ENCODE measurements at places on chromosomes 7 and 10.

DNA sequence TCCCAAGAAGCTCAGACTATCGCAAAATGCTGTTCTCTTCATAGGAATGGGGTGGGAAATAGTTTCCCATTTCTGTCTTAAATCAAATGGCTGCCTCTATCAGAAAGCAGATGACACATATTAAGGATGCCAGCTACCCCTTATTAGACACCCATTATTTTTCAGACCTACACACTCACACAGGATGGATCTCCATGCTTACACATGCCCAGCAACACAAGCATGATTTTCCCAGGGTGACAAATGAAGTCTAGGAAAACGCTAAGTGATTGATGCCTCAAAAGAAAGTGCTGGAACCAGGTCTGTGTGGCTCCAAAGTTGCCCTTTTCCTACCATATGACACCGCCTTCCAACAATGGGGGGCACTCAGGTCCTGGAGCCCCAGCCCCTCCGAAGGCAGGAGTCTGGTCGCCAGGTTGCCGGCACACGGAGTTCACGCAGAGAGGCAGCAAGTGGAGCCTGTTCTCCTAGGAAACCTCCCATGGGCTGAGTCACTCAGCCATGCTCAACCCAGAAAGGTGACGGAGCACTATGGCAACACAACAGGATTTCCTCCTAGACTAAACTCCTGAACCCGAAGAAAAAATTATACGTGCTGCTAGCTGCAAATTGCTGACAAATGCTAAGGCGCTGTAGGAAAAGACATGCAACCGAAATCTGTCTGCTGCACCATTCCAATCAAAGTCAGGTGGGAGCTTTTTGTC, 19.8 kb downstream of the VOPP1 start:
- DNase-seq, result peak; percentile 56

DNA sequence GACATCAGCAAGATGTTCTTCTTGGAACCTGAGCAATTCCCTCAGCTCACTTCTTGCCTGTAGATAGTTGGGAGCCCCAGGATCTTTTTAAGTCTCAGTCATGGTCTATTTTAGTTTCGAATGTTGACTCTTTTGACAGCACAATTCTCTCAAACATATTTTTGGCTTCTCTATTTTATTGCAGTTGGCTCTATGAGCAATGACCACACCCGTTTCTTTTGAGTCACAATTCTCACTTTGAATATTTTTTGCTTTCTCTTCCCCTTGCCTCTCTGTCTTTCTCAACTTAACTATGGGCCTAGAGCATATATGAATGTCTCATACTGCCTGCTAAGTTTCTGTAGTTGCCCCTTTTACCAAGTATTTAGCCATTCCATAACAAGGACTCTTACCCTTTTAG, 222.8 kb downstream of the PTN start:
- DNase-seq, result no peak

DNA sequence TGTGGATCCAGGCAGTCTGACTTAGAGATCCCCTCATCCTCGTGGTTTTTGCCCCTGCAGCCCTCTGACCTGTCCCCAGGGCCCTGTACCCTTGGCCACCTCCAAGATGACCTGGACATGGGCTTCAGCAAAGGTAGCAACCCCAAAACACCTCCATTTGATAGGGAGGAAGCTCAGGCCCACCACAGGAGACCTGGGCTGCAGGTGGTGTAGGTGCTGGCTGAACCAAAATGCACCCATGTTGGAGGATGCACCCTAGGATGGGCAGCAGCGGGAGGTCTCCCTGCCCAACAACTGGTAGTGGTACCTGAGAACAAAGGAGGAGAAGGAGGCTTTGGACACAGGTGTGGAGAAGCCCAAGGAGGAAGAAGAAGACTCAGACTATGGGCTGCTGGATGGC, 188.7 kb downstream of the ZNF716 start:
- DNase-seq, result no peak

DNA sequence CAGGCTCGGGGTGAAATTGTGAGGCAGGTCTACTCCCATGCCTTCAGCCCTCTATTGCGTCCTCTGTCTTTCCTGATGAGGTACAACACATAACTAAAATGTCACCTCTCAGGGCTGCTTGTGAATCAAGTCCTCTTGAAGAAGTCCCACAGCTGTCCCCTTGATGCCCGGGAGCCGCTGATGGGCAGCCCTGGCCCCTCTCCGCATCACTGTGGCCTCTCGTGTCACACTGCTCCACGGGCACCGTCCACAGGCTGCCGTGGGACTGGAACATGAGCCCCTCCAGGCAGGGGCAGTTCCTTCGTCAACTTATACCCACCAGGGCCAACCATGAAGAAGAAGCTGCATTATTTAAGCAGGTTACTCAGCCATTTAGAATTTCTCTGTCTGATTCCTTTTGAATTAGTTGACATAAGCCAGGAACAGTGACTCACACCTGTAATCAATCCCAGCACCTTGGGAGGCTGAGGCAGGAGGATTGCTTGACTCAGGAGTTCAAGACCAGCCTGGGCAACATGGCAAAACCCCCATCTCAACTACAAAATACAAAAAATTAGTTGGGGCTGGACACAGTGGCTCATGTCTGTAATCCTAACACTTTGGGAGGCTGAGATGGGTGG, 58.5 kb upstream of the UBE3C start:
- peak; percentile 2 for DNase-seq

DNA sequence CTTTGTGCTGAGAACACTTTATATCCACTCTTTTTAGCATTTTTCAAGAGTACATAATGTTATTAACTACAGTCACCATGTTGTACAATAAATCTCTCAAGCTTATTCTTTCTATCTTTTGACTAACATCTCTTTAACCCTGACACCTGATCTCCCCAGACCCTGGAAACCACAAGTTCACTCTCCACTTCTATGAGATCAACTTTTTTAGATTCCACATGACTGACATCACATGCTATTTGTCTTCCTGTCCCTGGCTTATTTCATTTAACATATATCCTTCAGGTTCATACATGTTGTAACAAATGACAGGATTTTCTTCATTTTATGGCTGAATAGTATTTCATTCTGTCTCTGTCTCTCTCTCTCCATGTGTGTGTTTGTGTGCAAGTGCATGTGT, 15.5 kb downstream of the SLC13A1 start:
- no peak for DNase-seq

DNA sequence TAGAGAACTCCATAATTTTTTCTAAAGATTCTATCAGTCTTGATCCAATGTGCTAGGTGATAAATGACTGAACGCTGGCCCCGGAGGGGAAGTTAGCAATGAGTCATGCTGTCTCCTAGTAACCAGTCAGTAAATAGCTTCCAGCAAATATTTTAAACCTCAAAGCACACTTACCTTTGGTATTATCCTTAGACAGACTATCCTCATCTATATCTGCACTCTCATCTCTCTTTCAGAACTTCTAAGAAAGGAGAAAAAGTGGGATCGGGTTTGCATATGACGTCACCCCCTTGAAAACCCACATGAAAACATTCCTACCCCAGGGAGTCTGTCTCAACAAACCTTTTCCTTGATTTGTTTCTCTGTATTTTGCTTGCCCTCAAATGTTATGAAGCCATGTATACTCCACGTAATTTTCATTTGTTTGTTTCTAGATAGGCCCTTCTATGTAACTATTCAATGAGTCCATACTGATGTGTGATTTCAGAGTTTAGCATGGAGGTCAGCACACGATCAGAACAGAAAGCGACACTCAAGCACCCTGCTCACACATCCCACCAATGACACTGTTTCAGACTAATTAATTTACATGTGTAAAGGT, 174.9 kb upstream of the NRP1 start:
- no peak for DNase-seq

GRCh38 chr7:7766671-7767070, 48.3 kb upstream of the RPA3 start:
- no peak for DNase-seq

DNA sequence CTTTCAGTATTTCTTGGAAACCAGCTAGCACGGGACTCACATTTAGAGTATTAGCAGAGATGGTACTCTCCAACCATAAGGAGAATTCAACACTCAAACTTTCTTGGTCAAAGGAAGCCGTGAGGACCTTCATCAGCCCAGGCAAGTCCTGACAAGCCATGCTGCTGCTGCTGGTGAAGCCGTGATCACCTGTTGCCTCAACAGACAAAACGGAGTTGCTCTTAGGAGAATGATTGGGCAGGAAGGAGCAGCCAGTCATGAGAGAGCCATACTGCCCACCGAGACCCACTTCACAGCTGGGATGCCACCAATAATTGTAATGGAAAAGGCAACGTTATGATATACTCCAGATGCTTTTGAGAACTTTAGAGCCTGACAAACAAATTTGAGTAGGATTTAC, 60.8 kb upstream of the PLPP4 start:
- no peak for DNase-seq

- DNase-seq, result no peak
Measured at GRCh38 chr7:127699853-127700252, 47.9 kb downstream of the SND1 start.

GRCh38 chr10:77707570-77707969, 70.0 kb upstream of the KCNMA1 start:
- no peak for DNase-seq

- DNase-seq, result no peak
Measured at GRCh38 chr10:79003183-79004100, 65.3 kb upstream of the ZMIZ1 start.

DNA sequence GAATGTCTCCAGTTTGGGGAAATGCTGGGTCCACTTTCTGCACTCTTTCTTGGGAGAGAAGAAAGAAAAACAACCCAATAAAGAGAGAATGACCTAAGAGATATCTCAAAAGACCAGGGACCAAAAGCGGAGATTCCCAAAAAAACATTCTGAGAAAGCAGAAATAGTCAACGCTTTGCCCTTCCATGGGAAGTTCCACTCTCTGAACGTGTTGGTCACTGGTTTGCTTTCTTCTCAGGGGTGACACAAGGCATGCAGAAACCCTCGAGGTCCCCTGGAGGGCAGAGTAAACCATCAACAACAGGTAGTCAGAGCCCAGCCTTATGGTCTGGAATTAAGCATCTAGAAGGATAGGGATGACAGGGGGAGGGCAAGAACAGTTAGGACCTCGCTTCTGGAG, 26.2 kb upstream of the AOAH start:
- no peak for DNase-seq

DNA sequence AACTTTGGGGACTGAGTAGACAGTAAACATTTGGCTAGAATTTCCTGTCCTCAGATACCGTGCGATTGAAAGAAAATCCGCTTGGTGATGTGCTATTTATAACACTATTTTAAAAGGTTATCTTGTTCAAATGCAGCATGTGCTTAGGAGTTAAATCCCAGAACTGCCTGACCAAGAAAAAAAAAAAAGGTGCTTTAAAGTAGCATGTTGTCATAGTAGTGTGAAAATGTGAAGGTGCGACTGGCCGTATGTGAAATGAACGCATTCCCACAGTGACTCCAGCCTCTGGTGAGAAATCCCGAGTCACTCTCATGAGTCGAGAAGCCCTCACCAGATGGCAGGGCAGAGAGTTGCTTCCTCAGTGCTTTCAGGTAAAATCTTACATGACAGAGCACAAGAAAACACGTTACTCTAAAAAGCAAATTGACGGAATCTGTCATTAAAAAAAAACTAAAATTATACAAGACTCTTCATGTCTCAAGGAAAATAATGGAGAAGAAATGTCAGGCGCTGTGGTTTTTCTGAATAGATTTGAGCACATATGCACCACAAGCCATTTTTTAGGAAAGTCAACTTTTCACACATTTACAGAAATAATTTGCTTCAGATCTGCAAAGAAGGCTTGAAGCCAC, 18.4 kb upstream of the KLF6 start:
- no peak for DNase-seq

DNA sequence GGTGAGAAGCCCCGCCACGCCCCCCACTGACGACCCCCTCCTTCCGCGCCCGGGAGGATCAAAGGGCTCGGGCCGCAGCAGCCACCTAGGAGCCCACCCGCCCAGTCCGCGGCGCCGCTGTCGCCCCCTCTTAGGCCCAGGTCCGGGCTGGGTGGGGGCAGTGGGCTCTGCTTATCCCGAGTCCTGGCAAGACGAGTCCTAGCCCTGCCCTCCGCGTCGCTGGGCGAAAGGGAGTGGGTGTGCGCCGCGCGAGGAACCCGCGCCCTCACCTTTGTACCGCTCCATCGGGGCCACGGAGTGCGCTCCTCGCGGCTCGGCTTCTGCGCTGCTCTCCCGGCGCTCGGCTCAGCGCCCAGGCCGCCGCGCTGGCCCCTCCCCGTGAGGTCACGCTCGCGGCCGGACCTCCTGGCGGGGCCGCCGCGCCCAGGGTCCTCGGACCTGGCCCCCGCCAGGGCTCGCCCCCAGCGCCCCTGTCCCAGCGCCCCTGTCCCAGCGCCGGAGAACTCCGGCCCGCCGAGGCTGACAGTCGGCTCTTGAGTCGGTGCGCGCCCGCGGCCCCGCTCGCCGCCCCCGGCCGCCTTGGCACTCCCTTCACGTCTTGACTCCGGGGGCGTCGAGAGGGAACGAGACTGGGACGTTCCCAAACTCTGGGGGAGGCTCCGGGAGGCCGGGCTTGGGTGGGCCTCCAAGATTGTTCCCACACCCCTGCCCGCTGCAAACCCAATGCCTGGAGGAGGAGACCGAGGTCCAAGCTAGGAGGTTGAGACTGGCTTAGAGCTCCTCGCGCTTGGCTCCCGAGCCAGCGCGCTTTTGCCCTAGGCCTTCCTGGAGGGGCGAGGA, at the start of gene AFAP1L2:
Gene AFAP1L2, minus strand, starts transcription at position 332 of the 840 bp plus-strand sequence. Its CDS starts 47 bp downstream, at position 285.
- DNase-seq, result peak; percentile 70

- DNase-seq, result peak; percentile 93
Measured at GRCh38 chr10:12264204-12264940, 68.4 kb downstream of the CDC123 start.

GRCh38 chr7:2521952-2522591, 2.5 kb downstream of the LFNG start:
- no peak for DNase-seq

GRCh38 chr10:108911814-108912541, 1011.3 kb downstream of the XPNPEP1 start:
- DNase-seq, result peak; percentile 75

- DNase-seq, result no peak
Measured at GRCh38 chr7:84454174-84454959, 259.8 kb upstream of the SEMA3A start.

DNA sequence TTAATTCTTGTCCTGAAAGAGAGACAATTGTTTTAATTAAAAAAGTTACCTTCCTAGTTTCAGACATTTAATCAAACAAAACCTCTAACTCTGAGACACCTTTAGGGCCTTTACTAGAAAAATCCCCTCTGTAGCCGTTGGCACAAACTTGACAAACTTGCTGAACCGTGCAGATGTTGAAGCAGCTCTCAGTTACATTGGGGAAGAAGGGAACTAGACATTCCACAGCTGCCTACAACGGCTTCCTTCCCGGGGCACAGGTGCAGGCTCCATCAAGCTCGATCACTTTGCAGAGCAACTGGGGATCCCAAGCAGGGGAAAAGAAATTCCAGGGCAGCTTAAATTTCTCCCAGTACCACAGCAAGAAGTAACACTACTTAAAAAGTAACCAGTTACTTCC, 141.3 kb downstream of the SKAP2 start:
- peak; percentile 45 for DNase-seq

Data from iPS-NIHi11 (cell line).